ENCODE measurements at places on chromosomes 1 and 21.

- no peak for DNase-seq
Observed at GRCh38 chr1:107532318-107532717, 391.5 kb downstream of the NTNG1 start.

DNA sequence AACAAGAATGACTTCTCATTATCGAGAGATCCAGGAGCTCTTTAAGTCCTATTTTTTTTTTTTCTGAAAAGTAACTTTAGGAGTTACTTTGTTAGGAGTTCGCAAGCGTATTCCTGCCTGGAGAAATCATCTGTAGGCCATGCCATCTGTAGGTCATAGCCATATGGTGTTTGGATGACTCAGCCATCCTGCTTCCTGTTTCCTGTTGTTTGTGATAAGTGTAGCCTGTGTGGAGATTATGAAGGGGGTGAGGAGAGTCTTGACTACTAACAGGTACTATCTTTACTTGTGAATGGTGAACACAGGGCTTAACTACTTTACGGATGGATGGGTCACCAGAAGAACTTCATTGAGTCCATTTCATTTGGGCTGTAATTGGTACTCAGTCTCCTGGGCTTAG is 327.2 kb downstream of the PTPRU start:
- DNase-seq: no peak

- no peak for DNase-seq
Observed at GRCh38 chr1:169959686-169960085, 66.0 kb upstream of the SCYL3 start.

GRCh38 chr1:23585321-23586022 is 26.2 kb upstream of the ID3 start:
- no peak for DNase-seq

DNA sequence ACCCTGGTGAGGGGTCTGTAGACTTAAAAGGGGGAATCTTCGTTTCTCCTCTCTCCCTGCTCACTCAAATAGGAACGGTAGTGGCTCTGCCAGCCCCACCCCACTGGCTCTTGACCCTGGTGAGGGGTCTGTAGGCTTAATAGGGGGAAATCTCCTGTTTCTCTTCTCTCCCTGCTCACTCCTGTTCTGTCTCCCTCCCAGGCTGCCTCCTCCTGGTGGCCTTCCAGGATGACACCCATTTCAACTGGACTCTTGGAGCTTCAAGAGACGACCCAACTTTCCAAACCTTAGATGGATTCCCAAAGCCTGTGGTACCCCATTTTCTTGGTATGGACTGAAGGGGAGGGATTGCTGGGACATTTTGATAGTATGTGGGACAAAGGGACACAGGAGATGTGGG is 1.4 kb upstream of the EPHB2 start:
- DNase-seq: no peak
